Stimulated activated CD8-positive, alpha-beta memory T cell treated with anti-CD3 and anti-CD28 coated beads, Interleukin-7, amount 100 ng/mL, for 1 hour (primary cell): ENCODE measurements at places on chromosomes 11 and 22.

DNA sequence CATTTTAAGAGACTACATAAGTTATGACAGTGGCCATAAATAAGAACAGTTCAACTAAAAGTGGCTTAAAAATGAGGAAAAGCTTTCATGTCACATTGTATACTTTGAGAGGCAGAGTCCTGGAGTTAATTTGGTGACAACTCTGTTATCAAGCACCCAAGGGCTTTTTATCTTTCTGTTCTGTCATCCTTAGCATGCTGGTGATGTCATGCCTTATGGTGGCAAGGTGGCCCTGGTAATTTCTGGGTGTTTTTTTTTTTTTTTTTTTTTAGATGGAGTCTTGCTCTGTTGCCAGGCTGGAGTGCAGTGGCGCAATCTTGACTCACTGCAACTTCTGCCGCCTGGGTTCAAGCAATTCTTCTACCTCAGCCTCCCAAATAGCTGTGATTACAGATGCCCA, 158.8 kb downstream of the AASDHPPT start:
- DNase-seq, result no peak

DNA sequence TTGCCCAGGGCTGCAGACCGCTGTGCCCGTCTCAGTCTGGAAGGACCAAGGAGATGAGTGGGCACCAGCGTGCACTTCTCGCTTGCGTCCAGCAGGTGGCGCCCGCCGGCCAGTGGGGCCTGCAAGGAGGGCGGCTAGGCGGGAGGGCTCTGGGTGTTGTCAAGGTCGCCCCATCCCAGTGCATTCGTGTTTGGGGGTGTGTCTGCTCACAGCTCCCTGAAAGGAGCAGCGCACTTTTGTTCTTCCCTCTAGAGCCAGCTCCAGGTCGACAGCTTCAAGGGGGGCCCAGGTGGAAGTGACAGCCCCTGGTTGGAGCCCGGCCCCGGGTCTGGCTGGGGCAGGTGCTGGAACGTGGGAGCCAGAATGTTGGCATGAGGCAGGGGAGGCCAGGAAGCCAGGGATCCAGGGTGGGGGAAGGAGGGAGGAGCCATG, 23.4 kb upstream of the MPPED1 start:
- peak; percentile 61 for DNase-seq

GRCh38 chr11:121351083-121351630, 58.6 kb downstream of the SC5D start:
- DNase-seq, result no peak

DNA sequence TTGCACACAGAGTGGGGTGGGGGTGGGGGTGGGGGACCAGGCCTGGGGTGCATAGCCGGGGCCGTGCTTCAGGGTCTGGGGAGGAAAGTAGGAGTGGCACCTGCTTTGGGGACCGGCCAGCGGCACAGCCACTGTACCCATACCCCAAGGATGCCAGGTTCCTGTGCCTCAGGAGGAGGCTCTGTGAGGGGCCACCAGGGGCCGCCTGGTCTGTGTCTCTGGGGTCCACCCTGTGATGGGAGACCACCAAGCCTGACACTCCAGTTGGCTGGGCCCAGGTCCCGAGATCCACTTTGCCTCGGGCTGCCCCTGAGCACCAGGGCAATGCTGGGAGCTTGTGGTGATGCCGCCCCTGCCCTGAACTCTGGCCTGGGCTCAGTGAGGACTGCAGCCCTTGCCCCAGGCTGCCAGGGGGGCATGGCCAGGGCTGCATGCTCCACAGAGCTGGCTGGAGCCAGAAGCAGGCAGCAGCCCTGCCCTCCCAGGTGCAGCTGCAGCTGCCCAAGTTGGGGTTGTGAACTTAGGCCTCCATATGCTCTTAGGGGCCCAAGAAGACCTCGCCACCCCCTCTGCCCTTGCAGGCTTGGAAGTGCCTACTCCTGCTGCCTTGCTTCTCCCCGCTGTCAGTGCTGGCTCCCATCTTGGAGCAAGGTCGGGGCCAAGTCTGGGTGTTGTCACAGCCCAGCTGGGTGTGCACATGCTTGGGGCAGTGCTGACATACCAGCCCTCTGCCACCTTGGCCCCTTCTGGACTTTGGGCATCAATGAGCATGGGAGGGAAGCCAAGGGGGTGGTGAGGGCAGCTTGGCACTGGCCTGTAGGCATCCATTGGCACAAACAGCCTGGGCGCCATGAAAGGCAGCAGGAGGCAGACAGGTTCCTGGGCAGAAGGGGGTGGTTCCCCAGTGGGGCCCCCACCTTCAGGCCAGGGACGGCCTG, 123.3 kb upstream of the THY1 start:
- no peak for DNase-seq
